ENCODE measurements at places on chromosomes 6 and 20.

GRCh38 chr6:124999105-124999764 is 37.0 kb downstream of the RNF217 start:
- DNase-seq = no peak

GRCh38 chr6:45563844-45564243 is 186.1 kb upstream of the SUPT3H start:
- DNase-seq = no peak

DNA sequence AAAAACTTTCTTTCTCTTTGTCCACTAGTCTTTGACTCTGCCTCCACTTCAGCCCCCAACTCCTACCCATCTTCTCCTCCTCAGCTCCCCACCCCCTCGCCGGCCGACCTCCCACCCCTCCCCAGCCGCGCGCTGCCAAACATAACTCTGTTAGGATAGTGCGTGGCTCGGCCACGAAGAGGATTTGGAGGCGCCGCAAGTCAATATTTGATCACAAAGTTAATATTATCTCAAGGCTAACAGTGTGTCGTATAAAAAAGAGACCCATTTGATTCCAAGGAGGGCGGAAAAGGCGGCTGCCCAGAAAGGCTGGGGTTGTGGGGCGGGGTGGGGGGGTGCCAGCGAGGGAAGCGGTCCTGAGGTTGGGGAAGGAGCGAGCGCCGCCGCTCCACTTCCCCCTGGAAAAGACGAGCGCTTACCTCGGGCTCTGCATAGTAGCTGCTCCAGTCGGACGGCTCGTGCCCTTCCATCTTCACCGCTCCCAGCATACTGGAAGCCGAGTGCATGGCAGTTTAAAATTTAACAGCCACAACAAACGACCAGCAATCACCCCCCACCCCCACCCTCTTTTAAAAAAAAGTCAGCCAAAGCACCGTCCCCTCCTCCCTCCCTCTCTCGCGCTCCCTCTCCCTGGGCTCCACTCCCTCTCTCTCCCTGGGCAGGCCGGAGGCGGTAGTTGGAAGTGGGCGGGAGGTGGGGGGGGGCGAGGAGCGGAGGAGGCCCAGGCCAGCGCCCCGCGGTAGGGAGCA is 425 bp downstream of the FOXA2 start:
- DNase-seq = no peak

- DNase-seq = no peak
These were observed 418 bp upstream of the UCKL1 start for GRCh38 chr20:63956664-63957003.

DNA sequence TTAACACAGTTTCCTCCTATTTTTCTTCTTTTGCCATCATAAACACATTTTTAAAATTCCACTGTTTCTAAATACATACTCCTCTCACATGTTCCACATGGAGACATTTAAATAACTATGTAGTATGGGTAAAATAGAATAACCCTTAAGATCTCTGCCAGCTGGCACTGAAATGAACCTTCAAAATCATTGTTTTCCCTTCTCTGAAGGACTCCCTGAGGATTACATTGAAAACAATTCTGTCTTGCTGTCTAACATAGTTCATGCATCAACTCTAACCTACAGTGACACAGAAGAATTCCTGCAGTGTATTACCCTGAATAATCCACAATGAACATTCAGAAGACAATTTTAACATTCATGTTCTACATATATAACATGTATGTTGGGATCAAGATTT is 1361.8 kb upstream of the CITED2 start:
- DNase-seq = no peak
